ENCODE measurements at places on chromosomes 1 and 21.

GRCh38 chr1:154971341-154971998 lies 923 bp upstream of the SHC1 start:
- DNase-seq: no peak

DNA sequence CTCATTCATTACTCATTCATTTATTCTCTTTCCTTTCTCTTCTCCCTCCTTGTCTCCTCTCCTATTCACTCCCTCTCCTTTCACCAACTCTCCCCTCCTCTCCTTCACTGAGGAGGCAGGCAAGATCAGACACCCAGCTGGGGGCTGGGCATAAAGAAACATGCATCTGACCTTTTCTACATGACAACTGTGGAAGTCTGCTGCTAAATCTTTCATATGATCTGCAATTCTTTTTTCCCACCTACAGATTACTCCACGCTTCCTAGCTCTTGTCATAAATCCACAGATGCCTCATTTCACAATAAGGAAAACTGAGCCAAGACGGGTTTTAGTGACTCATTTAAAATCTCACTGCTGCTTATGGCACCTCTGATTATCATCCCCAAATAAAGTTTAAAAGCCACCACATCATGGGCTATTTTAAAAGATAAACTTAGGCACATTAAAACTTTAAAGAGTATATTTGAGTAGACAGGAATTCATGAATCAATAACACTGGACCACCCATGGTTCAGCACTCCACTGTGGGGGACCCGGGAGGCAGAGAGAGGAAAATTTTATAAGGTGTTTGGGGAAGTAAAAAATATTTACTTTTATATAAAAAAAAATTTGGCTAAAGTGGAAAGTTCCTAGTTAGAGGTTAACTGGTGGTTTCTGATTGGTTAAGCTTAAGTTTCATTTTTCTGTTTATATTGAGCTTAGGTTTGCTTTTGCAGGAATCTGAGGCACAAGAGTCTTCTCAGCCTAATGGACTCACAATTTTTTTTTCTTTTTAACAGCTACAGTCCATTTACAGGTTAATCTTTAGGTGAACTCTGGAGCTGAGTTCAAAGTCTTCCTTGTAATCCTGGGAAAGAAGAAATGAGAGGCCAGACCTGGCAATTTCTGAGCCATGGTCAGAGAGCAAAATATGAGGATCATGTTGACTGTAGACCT lies 55.8 kb upstream of the DNAH14 start:
- no peak for DNase-seq

GRCh38 chr1:67457247-67457646 lies 27.0 kb upstream of the SERBP1 start:
- DNase-seq: no peak

- DNase-seq: no peak
Measured at GRCh38 chr1:234631721-234632125, 21.7 kb upstream of the IRF2BP2 start.

- DNase-seq: no peak
Measured at GRCh38 chr1:32782086-32782485, 35.1 kb downstream of the YARS1 start.

DNA sequence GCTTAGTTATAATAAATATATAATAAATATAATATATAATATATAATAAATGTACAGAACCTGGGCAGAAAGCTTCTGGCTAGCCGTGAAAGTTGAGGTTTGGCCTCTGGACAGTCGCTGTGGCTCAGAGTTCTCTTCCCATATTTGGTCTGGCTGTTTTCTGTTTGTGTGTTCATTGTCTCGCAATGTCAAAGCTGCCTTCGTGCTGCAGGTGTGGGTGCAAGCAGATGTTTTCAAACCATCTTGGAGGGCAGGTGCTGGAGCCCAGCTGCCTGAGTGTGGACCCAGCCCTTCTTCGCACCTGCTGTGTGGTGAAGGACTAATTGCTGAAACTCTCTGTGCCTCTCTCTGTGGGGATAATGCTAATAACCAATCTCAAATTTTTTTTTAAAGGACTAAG lies 3.6 kb upstream of the CSTB start:
- DNase-seq: no peak

- no peak for DNase-seq
Measured at GRCh38 chr1:198794498-198794897, 155.7 kb downstream of the PTPRC start.

GRCh38 chr1:11925938-11926292 lies 312 bp downstream of the KIAA2013 start:
- DNase-seq: no peak

Measured in iPS-NIHi11 (cell line).